Neural crest cell (in vitro differentiated cells): ENCODE measurements at places on chromosomes 4 and X.
A peak's percentile ranks its signal among the peaks of the same experiment; 100 is the strongest.

DNA sequence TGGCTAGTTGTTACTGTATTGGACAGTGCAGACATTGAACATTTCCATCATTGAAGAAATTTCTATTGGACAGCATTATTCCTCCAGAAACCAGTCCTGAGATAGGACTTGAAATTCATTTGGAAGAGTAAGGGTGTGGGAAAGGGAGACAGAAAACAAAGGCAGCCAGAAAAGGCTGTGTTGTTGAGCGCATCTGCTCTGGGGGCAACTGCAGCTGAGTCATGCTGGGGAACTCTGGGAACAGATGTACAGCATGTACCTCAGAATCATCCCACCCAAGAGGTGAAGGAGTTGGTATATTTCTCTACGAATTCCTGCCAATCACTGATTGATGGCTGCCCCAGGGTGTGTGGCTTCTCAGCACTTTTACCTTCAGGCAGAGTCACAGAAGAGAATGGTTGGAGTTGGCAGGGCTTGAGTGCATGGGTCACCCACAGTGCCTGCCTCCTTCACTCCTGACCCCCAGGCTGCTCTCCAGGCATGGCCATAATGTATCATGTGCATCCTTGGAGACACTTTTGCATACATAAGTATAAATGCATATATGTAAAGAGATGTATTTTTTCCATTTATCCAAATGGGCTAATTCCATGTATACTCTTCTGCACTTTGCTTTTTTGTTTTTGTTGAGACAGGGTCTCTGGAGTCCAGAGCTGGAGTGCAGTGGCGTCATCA lies 39.4 kb downstream of the GEMIN8 start:
- no peak for DNase-seq

DNA sequence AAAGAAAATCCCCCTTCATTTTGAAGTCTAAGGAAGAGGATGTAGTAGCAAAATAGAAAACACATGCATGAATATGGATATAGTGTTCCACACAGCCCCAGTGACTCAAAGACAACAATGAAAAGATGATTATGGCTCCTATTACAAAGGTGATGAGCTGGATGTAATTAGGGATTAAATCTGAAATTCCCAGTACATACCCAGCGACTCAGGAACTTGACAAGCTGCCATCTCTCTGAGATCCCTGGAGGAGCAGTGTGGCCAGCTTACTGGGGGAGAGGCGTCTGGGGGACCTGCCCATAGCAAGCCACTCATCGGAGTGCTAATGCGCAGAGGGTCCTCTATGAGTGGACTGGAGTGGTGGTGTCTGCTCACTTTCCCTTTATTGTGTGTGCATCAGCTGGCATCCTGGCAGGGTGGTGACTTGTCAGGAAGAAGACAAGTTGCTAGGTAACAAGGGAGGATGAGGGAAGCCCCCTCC lies 42.7 kb upstream of the MGST2 start:
- no peak for DNase-seq

DNA sequence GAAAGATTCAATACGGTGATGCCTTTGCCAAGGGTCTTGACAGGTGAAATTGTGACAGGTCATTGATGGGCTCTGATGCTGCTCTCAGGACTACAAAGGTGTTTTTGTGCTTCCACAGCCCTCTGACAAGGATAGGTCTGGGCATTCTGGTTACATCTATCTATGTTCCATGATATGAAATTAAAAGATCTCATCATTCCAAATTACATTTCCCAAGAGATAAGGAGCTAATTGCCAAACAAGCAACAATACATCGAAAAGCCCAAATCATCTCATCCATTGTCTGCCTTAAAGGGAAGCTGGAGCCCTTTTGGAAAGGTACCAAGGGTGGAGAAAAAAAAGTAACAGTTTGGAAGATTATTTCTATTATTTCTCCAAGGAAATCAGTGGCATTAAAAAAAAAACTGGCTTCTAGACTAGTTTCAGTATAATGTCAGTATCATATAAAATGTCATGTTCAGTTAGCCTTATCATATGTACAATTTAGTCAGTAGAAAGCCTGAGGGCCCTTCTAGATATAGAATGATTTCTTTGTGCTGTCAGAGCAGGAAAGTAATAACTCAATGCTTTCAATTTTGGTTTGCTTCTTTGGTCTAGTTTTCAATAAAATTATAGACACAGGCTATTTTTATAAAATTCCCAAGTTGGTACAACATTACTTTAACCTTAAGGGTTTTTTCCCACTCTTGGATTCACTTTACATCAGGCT lies 224.5 kb upstream of the GPRIN3 start:
- no peak for DNase-seq

- DNase-seq = no peak
Observed at GRCh38 chrX:57083143-57083542, 38.2 kb downstream of the SPIN2B start.

- DNase-seq = no peak
Observed at GRCh38 chr4:169416997-169417396, 146.2 kb upstream of the SH3RF1 start.

- DNase-seq = no peak
Observed at GRCh38 chrX:72685810-72686456, 28.2 kb downstream of the PHKA1 start.

DNA sequence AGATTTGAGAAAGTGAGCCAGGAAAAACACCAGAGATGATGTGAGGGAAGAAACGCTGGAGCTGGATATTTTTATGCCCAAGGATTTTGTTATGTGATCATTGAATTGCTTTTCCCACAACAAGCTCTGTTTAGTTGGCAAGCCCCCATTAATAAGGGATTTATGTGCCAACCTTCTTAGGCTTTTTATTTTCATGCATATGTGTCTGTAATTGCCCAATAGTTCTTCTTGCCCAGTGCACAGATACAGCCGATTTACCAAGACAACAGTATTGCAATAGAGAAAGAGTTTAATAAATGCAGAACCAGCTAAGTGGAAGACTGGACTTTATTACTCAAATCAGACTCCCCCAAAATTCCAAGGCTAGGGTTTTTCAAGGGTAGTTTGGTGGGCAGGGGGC lies 57.7 kb downstream of the TRIM2 start:
- no peak for DNase-seq

DNA sequence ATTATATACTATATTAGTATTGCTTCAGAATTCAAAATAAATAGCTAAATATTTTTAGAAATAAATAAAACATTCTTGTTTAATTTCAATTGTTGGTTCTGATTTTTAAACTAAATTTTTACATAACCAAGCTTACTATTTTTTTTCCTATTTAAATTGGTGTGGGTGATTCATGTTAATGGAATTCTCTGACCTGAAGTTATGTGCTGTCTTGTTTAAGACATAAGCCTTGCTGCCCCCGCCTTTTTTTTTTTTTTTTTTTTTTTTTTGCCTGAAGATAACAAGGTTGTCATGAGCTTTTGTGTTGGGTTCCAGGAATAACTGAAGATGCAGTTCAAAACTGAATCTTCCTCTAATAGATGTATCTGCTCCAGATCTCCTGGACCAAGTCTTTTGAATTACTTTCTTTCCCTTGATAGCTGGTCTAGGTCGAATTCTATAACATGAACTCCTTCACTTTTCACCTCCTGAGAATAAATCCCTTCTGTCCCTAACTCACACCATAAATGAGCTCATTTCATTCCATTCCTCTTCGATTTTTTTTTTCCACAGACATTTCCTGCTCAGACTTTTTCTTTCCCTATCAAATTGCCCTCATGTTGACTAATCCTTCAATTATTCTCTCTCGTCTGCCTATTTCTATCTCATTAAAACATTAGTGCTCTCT lies 261.5 kb upstream of the FTHL17 start:
- DNase-seq = no peak

GRCh38 chr4:35358001-35358584 lies 886.2 kb downstream of the ARAP2 start:
- no peak for DNase-seq

DNA sequence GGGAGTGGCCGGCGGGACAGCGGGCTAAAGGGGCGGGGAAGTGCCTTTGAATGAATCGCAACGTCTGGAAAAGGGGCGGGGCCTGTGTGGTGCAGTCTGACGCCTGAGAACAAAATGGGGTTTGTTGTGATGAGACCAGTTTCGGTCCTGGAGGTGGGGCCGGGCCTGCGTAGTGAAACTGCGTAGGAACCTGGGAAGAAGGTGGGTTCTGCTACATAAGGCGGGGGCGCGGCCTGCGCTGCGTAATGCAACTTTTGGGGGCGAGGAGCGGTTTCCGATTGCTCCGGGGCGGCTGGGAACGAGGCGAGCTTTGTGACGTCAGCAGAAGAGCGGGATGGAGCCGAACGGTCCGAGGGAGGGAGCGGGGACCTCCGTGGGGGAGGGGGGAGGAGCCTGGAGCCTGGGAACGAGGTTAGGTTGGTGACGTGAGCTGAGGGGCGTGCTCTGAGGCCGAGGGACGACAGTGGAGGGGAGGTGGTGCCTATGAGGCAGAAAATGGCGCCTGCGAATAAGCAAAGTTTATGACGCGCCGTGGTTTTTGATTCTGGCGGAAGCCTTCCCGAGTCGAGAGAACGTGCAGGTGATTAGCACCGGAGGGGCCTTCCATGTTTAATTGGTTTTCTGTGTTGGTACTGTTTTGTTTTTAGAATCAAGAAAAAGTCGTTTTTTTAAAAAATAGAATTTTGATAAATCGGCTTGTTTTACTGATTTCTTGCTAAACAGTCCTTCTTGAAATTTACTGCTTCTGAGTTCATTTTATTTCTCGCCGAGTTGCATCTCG lies 714 bp downstream of the USP11 start:
- peak; percentile 96 for DNase-seq

DNA sequence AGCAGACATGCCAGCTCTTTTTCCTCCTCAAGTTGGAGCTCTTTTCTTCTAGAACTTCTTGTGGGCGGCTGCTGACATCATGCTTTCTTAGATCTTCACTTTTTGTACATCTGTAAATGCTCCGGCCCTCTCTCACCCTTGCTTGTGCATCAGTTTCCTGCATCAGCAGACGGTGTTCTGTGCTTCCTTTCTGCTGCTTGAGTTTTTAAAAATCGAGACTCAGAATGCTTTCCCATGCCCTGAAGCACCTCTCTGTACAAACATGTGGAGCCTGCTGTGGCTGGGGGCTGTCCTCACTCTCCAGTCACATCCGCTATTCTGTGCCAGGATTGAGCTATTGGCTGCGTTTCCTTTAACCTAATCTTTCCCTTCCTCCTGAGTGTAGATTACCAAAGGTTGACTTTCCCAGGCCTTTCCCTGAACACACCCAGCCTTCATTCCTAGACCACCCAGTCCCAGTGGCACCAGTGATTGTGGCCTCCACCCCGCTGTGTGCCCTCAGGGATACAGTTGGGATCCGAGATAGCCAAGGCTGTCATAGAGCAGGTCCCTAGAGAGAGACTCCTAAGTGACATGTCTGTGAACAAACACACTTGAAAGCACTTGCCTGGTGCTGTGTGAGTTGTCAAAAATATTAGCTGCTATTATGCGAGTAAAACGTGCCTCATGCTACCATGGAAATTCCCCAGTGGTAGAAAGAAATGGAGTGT lies 41.9 kb downstream of the TNIP2 start:
- DNase-seq = no peak

GRCh38 chrX:136825771-136826170 lies 45.0 kb upstream of the ARHGEF6 start:
- no peak for DNase-seq

- DNase-seq = no peak
Observed at GRCh38 chr4:80948995-80949394, 81.5 kb upstream of the BMP3 start.

DNA sequence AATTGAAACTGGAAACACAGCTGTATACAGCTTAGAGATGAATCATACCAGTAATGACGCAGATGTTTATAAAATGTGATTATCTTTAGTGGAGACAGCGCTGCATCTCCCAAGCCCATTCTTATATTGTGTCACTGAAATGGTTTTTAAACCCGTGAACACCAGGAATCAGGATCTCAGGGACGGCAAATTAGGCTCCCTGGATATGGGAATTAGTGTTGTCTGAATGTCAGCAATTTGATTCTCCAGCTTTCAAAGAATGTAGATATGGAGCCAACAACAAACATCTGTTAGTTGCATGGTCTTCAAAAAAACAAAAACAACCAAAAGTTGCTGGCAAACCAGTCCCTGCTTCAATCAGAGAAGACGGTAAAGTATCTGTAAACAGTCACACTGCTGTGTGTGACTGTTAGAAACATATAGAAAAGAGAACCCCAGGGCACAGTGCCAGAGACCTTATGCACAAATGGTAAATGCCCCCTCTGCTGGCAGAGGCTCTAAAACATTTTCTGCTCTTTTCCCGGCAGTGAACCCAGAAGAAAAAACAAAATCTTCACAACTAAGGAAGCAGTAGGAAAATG lies 351.9 kb upstream of the FTHL17 start:
- no peak for DNase-seq

DNA sequence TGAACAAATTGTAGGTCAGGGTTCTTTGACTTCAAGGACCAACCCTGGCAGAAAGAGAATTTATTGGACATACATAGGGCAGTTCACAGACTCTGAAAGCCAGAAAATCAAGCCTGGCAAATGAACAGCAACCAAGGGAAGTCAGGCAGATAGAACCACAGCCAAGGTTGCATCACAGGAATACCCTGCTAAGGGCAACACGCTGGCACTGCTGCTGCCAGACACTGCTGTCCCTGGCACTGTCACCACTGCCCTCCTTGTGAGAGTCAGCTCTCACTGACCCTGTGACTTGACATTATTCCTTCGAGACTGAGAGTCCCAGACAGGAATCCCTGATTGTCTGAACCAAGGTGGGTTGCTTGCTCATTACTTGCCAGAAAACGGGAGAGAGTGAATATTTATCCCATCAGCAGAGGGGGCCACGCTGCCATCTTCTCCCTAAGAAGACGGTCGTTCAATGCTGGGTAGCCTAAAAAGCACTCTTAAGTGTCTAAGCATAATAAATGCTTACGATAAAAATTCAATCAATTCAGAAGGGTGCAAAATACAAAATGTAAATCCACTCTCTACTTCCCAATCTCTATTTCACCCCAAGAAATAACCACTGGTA lies 23.2 kb upstream of the PTTG2 start:
- DNase-seq = no peak

DNA sequence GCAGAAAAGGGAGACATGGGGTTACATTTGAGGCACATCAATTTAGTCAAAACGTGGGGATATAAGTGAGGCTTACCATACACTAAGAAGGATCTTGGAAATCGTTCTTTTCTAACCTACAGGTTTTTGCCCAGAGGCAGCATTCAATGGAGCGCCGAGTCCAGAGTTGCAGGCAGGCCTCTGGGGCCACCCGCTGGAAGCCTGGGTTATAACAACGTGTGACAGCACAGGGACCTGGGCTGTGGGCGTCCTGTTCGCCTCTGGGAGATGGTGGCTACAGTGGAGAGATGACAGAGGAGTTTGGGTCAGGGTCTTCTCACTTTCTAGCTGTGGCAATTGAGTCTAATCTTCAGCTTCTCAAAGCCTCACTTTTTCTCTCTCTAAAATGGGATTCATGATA lies 53.9 kb downstream of the ENPP6 start:
- DNase-seq = peak; percentile 63

- DNase-seq = no peak
Observed at GRCh38 chrX:54865208-54865607, 55.4 kb upstream of the TRO start.

DNA sequence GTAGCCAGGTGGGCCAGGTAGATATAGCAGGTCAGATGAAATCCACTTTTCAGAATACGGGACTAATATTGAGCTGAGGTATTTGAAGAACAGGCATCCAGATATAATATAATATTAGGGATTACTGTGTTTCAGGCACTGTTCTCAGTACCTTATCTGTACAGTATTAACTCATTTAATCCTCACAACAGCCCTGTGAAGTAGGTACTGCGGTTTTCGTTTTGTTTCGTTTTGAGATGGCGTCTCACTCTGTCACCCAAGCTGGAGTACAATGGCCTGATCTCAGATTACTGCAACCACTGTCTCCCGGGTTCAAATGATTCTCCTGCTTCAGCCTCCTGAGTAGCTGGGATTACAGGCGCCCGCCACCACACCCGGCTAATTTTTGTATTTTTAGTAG lies 129.6 kb downstream of the IL1RAPL2 start:
- DNase-seq = no peak
